DMS53 (cell line): ENCODE measurements at places on chromosomes 4 and X.

DNA sequence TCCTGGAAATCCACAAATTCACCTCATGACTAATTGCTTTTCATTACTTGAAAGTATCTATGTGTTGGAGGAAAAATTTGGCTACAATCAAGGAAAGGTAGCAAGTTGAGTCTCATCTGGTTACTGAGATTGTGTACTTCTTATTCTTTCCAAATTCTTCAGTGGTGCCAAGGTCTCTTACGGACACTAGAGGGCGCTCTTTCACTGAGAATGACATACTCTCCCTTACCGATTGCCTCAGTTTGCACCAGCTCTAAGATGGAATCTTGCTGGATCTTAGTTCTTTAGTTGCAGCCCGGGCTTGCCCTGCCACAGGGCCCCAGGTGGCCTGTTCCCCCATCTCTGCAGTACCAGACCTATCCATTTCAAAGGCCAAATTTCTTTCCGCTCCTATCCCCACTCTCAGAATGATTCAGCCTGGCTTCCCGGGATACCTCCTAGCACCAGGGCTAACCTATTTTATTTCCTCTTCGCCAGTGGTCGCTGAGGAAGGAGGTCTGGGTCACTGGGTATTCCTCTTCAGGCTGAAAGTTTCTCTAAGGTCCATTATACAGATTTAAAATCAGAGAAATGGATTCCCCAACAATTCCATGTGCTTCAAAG is 24.6 kb upstream of the GPR50 start:
- peak; percentile 66 for DNase-seq

GRCh38 chr4:100894339-100894870 is 376.6 kb upstream of the EMCN start:
- DNase-seq, result peak; percentile 19

DNA sequence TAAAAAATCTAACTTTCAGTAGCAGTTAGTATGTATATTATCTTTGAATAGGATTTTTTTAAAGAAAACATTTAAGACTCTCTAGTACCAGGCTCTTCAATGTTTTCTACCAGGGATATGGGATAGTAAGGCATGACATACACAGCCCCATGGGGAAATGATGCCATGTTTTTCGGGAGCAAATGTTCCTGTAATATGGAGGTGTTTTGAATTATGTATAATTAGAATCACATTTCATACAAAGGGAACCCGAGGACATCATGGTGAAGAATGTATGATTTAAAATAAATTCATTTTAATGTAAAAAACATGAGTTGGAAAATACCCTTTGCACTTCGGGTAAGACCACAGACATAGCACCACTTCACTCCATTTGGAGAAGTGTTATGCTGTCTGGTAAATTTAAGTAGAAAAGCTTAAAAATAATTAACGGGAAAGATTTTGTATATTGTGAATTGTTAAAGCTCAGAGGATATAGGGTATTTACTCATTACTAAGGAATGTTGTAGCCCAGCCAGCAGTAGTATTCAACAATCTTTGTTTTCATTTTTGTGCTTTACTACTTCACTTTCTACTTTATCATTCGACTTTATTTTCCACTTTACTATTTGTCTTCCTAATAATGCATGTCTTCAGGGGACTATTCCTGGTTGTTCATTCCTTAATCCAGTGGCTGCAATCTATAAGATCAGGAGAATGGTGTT is 2050.7 kb downstream of the ARAP2 start:
- no peak for DNase-seq

GRCh38 chr4:176792326-176793059 is at the start of gene VEGFC:
Gene VEGFC (minus strand): TSS chr4:176792922. CDS start chr4:176792311, 611 bp downstream.
- DNase-seq, result peak; percentile 71

DNA sequence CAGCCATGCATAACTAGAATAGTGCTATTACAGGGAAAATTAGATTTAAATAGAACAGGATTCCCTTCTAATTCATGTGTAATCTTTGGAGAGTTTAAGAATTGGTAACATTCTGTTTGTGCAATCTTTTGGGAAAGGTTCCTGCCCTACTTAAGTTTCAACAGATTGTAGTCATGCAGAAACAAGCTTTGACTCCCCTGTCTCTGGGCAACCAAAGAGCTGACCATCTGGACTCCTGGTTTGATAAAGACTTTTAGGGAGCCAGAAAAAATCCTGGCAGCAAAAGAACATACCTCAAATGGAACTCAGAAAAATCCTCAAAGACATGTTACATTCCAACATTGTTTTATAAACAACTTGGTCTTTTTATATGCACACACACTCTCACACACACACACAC is 191.1 kb upstream of the NEIL3 start:
- DNase-seq, result no peak

DNA sequence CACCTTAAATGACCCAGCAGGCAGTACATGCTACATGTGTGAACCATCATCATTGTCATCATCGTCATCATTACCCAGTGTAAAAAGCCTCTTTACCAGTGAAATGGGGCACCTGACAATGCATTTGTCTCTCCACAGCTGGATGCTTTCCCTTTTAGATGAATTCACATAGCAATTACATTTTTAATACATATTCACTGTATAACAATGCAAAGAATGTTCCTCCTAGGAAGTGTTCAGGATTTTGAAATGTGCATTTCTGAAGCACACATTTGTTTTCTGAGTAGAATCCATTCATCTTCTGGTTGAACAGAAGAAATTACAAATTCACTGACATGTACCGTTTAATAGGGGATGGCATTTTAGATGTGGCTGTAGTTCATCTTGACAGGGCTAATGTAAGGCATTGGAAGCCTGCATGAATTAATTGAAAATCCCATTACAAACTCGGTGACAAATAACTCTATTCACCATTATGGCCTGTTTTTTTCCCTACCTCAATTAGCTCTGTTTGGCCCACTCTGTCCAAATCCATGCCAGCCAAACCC is 111.1 kb downstream of the SH3RF1 start:
- DNase-seq, result no peak

- no peak for DNase-seq
Observed at GRCh38 chr4:1517592-1518411, 111.6 kb upstream of the NKX1-1 start.

DNA sequence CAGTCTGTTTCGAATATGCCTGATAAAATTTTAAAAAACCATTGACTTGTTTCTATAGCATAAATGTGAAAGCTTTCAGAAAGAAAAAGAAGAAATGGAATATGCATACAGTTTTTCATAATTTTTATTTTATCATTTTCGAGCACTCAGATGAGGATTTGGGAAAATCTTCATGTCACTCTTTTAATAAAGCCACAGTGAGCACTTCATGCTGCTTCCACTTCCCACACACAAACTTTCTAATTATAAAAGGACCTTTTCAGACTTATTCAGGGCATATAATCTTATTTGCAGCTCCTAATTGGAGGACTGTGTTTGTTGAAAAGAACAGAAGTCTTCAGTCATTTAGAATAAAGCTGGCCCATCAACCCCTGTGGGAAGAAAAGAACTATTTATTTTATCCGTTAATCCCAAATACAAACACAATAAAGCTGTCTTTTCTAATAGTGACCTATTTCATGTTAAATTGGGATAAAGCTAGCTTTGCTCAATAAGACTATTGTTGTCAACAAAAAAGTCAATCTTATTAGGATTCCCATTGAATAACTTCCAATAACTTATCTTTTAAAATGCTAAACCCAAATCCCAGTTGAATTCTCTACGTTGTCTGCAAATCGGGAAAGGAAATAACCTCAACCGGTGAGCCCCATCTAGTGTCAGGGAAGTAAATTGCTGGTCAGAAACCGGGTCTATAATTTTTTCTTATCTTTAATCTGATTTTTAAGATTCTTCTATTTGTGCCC is 211.5 kb downstream of the PDGFRA start:
- DNase-seq, result peak; percentile 59

- DNase-seq, result peak; percentile 53
Observed at GRCh38 chr4:176150356-176150682, 45.1 kb downstream of the SPATA4 start.
